ENCODE measurements at places on chromosomes 1 and 21. TPM values are rescaled to one million over a fixed set of nuclear protein-coding genes. Genes with fewer than 3 reads are reported as not detected.

DNA sequence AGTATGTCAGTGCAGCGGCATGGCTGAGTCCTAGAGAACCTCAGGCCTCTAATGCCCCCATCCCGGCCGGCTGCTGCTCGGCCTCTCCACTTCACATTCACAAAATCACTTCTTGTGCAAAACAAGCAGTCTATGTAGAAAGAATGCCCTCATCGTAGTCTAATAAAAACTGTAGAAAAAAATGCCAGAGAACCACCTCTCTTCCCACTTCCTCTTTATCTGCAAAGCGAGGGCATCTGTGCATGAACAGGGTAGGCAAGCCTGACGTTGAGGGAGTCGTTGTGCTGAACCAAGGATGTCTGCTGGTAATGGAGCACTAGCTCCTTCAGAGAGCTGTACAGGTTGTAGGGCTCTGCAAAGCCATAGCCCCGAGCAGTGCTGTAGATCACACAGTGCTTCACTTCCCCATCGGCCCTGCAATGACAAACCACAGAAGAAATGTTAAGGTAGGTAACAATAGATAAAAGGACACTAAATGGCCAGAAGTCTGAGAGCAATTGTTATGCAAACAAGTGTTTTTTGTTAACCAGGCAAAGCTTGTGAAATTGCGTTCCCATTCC lies 88.9 kb downstream of the PIK3R3 start:
- H3K36me3 ChIP-seq = peaks cover 19% of the 10 kb centered on the region
- no peaks in the 10 kb centered on the region for H3K27me3 ChIP-seq
- H3K4me3 ChIP-seq = no peak overlapping the region
- peaks cover 20% of the 10 kb centered on the region for H3K4me1 ChIP-seq
- no peak overlapping the region for H3K27ac ChIP-seq

LRRC8C gene
- 19.4 TPM for total RNA-seq

- no peak overlapping the region for H3K4me3 ChIP-seq
- H3K4me1 ChIP-seq = no peaks in the 10 kb centered on the region
- H3K36me3 ChIP-seq = no peaks in the 10 kb centered on the region
- no peak overlapping the region for H3K27ac ChIP-seq
These were observed 71.0 kb downstream of the HIVEP3 start for GRCh38 chr1:41847733-41848132.

GRCh38 chr21:36902793-36903192 lies 63.7 kb downstream of the HLCS start:
- no peaks in the 10 kb centered on the region for H3K27me3 ChIP-seq
- H3K27ac ChIP-seq = no peak overlapping the region
- H3K36me3 ChIP-seq = peaks cover 4% of the 10 kb centered on the region
- no peaks in the 10 kb centered on the region for H3K4me1 ChIP-seq
- H3K4me3 ChIP-seq = no peak overlapping the region

DNA sequence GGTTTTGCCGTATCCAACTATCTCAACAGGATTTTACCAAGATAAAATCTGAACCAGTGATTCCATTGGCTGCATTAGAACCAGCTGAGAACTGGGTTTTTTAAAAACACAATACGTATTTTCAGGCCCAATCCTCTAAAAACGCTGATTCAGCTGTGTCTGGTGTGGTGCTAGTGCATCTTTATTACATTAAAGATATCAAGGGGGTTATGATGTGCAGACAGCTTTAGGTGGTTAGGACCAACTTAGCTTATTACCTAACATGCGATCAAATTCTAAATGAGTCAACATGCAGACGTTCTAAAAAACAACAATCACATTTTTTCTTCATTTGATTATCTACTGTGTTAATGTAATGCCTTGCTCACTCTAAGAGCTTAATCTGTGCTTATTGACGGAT lies 32.0 kb upstream of the EXO1 start:
- H3K27ac ChIP-seq = no peak overlapping the region
- H3K4me3 ChIP-seq = no peak overlapping the region
- no peaks in the 10 kb centered on the region for H3K36me3 ChIP-seq
- DNase-seq = no peak
- H3K27me3 ChIP-seq = no peaks in the 10 kb centered on the region
- H3K4me1 ChIP-seq = no peaks in the 10 kb centered on the region

- H3K36me3 ChIP-seq = no peaks in the 10 kb centered on the region
- H3K4me3 ChIP-seq = no peak overlapping the region
- no peaks in the 10 kb centered on the region for H3K27me3 ChIP-seq
- peak; percentile 74 for DNase-seq
- H3K27ac ChIP-seq = no peak overlapping the region
These were observed 7.8 kb downstream of the C1orf162 start for GRCh38 chr1:111481387-111482221.

HHAT gene
- total RNA-seq = 7.1 TPM

PER3 gene
- 17.8 TPM for total RNA-seq

DNA sequence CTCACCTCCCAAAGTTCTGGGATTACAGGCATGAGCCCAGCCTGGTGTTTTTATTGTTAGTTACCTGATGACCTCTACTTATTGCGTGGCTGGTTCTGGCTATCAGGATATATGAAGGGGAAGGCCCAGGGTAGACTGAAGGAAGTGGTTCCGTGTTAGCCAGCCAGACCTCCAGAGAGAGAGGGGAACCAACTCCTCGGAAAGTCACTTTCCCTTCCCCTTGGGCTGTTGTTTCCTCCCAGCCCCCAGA lies 2.5 kb upstream of the RCSD1 start:
- H3K27me3 ChIP-seq = peaks cover 42% of the 10 kb centered on the region
- no peak overlapping the region for H3K27ac ChIP-seq
- H3K4me3 ChIP-seq = no peak overlapping the region
- H3K36me3 ChIP-seq = no peaks in the 10 kb centered on the region

DNA sequence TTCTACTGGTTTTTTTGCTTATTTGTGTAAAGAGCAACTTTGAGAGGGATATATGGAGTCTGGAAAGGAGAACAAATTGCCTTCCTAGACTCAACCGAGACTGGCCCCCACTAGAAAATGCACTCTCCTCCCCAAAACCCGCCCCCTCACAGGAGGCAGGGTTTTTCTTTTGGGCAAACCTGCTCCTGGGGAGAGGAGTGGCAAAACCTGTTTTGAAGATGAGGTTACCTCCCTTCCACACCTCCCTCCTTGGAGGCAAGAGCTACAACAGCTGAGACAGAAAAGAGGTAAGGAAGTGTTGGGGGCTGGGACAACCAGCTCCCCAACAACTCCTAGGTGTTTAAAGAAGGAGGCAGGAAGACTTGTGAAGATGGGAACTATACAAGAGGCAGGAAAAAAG lies at the start of gene BNIPL:
BNIPL (plus strand) TSS at position 231 of the 400 bp plus-strand sequence; CDS start at position 371, 140 bp downstream.
- peaks cover 28% of the 10 kb centered on the region for H3K36me3 ChIP-seq
- no peaks in the 10 kb centered on the region for H3K4me1 ChIP-seq
- H3K27me3 ChIP-seq = no peaks in the 10 kb centered on the region
- no peak within 1 kb of the TSS for H3K27ac ChIP-seq
- no peak for DNase-seq

DNA sequence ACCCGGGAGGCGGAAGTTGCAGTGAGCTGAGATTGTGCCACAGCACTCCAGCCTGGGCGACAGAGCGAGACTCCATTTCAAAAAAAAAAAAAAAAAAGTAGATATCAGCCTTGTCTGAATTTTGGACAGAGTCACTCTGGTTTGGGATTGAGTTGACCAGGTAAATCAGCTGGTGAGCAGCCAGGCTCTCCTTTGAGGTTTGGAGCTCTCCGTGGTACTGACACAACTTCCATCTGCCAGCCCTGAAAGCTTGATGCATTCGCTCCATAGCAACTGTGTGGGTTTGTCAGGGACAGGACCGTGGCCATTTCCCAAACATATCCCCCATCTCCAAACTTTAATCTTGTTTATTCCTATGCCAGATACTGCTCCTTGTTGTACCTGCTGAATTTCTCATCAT lies 155.2 kb downstream of the DMRTA2 start:
- H3K27ac ChIP-seq = no peak overlapping the region
- peaks cover 2% of the 10 kb centered on the region for H3K4me1 ChIP-seq
- DNase-seq = no peak
- no peaks in the 10 kb centered on the region for H3K27me3 ChIP-seq

ABCA4 gene
- total RNA-seq = 31.5 TPM

- H3K4me1 ChIP-seq = no peaks in the 10 kb centered on the region
- H3K4me3 ChIP-seq = no peak overlapping the region
- no peaks in the 10 kb centered on the region for H3K36me3 ChIP-seq
- H3K27ac ChIP-seq = no peak overlapping the region
- no peaks in the 10 kb centered on the region for H3K27me3 ChIP-seq
These were observed 267.3 kb upstream of the DUSP10 start for GRCh38 chr1:222009105-222009730.

DNA sequence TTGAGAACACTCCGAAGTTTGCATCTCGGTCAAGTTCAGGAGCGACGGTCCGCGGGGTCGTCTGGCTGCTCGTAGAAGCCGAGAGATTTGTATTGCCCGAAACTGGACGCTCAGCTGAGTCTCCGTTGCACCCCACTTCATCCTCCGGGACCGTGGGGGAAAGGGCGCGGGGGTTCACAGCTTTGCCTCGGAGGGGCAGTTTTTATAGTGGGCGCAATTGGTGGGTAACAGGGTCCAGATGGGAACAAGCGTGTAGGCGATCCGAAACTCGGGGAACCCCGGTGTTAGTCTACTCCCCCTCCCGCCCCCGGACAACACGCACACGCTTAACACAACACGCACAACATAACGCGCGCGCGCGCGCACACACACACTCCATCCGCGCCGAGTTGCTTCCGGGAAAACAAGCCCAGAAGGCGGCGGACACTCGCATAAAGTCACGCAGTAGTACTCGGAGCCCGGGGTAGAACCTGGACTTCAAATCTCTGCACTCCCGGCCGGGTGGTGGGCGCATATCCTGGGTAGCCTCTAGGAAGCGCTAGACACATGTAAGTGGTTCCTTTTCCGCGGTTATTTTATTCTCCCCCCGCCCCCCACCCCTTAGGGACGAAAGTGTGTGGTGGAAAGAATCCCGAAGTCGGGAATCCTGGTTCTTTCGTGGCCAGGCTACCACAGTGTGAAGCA lies 1.1 kb upstream of the JUN start:
- DNase-seq = no peak
- peaks cover 7% of the 10 kb centered on the region for H3K36me3 ChIP-seq
- H3K4me1 ChIP-seq = peaks cover 22% of the 10 kb centered on the region
- peaks cover 5% of the 10 kb centered on the region for H3K27me3 ChIP-seq
- H3K27ac ChIP-seq = peak overlapping the region; percentile 99
- H3K4me3 ChIP-seq = peak overlapping the region; percentile 79

GRCh38 chr1:179995576-179995975 lies 41.0 kb downstream of the CEP350 start:
- H3K4me1 ChIP-seq = no peaks in the 10 kb centered on the region
- no peak overlapping the region for H3K4me3 ChIP-seq
- H3K36me3 ChIP-seq = peaks cover 5% of the 10 kb centered on the region
- no peak for DNase-seq
- H3K27me3 ChIP-seq = no peaks in the 10 kb centered on the region

DNA sequence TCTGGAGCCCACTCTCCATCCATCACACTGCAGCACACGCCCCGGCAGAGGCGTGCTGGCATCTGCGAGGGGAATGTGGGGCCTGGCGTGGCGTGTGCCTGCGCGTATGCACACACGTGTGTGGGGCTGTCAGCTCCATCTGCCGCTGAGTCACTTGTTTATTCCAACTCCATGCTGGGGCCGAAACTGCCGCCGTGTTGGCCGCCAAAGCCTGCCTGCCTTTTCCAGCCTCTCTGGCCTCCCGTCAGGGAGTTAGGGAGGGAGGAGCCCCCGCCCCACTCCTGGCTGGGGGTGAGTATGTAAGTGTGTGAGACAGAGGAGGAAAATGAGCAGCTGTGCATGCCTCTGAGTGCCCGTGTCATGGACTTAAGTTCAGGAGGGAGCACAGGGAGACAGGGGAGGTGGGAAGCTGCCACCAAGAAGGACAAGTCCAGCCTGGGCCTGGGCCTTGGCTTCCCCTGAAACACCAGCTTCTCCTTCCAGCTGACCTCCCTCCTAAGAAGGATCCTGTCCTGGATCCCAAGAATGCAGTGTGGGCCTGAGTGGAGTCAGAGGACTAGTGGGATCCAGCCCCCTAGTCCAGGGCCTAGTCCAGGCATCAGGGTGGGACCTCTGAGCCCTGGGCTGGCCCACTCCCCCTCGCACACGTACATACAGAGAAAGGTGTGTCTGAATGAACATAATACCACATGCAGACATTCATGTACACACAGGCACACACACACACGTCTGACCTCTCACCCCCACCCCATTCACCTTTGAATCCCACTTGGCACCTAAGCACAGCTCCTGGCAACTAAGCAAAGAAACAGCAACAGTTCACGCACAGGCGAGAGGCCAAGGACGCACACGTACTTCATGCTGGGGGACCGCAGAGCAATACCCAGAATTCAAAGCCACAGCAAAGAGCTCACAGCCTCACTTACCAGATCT lies 24.7 kb downstream of the MEF2D start:
- H3K27ac ChIP-seq = no peak overlapping the region
- no peak for DNase-seq
- H3K4me3 ChIP-seq = no peak overlapping the region
- H3K4me1 ChIP-seq = peaks cover 15% of the 10 kb centered on the region
- peaks cover 96% of the 10 kb centered on the region for H3K36me3 ChIP-seq

- no peaks in the 10 kb centered on the region for H3K27me3 ChIP-seq
- peaks cover 12% of the 10 kb centered on the region for H3K4me1 ChIP-seq
- H3K36me3 ChIP-seq = no peaks in the 10 kb centered on the region
- H3K4me3 ChIP-seq = no peak overlapping the region
- no peak for DNase-seq
These were observed 51.7 kb downstream of the ABCA4 start for GRCh38 chr1:94068999-94069918.

DNA sequence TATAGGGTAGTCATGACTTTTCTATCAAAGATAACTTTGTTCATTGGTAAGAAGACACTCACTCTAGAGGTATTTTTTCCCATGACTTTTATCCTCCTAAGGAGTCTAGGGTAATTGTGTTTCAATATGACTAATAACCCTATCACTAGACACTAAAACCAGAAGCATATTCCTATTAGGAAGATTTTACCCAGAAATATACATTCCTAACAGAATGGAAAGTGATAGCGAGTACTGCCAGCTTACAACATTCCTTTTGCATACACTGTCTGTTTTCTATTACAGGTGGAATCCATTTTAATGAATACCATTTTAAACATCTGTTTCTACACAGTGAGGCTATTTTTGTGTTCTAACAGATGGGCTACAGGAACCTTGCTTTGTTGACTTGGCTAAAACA lies 31.4 kb upstream of the C1orf185 start:
- no peak for DNase-seq
- no peaks in the 10 kb centered on the region for H3K36me3 ChIP-seq
- H3K27ac ChIP-seq = no peak overlapping the region

DNA sequence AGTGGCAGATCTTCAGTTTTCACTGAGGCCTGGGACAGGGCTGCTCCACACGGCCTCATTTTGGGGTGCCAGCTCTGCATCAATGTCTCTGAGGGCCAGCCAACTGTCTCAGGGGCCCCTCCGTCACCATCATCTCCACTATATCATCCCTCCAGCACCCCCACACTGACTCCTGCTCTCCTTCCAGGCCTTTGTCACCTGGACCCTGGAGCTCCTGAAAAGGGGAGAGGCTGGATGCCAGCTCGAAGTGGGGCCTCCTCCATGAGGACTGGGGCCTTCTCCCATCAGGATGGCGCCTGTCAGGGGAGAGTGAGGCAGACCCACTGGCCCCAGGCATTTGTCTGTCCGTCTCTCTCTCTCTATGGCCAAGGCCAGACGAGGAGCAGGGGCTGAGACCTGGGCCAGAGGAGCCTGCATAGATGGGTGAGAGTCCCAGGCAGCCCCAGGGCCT lies 44.7 kb upstream of the LRP8 start:
- H3K4me1 ChIP-seq = peaks cover 34% of the 10 kb centered on the region
- H3K36me3 ChIP-seq = no peaks in the 10 kb centered on the region
- H3K27ac ChIP-seq = no peak overlapping the region
- DNase-seq = no peak

- no peaks in the 10 kb centered on the region for H3K27me3 ChIP-seq
- peaks cover 5% of the 10 kb centered on the region for H3K36me3 ChIP-seq
- DNase-seq = no peak
These were observed 6.6 kb downstream of the IFFO2 start for GRCh38 chr1:18949686-18950400.

WDR77 gene
- total RNA-seq = 27.3 TPM

Data from spinal cord (tissue), 10 donors.